ENCODE measurements at places on chromosomes 6 and 20. TPM values are rescaled to one million over a fixed set of nuclear protein-coding genes. Genes with fewer than 3 reads are reported as not detected.

DNA sequence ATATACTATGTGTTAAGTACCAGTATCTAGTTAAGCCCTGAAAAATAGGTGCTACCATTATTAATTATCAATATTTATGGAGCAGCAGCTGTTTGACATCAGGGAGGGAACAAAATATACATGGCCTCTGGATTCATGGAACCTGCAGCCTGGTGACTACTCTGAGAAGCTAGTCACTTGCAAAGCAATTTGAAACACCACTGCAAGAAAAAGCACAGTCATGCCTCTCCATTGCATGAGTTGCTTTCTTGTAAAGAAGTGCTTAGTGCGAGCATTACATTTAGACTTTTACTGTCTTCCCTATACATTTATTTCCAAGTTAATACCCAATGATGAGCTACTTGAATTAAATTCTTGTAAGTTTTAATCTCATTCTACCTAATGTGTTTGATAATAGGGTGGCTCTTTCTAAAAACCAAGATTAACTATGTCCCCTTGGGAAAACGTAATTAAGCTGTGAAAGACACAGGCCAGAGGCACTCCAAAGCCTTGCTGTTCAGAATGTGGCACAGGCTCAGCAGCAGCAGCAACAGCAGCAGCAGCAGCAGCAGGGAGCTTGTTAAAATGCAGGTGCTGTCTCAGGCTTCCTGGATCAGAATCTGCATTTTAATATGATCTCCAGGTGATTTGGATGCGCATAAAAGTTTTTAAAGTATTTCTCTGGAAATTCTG, 83.6 kb downstream of the PFDN4 start:
- DNase-seq: no peak

ITCH gene
- 88.9 TPM for total RNA-seq

VPS16 gene
- 51.0 TPM for total RNA-seq

DNA sequence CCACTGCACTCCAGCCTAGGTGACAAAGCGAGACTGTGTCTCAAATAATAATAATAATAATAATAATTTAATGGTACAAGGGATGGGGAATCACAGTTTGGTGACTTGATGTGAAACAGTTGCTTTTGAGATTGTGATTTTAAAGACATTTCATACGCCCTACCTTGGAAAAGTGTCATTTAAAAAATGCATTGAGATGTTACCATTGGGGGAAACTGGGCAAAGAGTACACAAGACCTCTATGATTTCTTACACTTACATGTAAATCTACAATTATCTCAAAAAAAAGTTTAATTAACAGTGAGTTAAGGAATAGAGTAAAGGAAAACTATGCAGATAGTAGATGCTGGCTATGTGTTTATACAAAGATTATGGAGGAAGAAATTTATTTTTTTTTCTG, 22.3 kb downstream of the ADTRP start:
- DNase-seq: no peak

DNA sequence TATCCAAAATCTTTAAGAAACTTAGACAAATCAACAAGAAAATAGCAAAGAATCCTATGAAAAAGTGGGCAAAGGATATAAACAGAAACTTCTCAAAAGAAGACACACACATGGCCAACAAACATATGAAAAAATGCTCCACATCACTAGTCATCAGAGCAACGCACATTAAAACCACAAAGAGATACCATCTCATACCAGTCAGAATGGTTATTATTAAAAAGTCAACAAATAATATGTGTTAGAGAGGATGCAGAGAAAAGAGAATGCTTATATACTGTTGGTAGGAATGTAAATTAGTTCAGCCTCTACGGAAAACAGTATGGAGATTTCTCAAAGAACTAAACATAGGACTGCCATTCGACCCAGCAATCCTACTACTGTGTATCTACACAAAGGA, 212.0 kb upstream of the DTNBP1 start:
- DNase-seq: peak; percentile 81

DNA sequence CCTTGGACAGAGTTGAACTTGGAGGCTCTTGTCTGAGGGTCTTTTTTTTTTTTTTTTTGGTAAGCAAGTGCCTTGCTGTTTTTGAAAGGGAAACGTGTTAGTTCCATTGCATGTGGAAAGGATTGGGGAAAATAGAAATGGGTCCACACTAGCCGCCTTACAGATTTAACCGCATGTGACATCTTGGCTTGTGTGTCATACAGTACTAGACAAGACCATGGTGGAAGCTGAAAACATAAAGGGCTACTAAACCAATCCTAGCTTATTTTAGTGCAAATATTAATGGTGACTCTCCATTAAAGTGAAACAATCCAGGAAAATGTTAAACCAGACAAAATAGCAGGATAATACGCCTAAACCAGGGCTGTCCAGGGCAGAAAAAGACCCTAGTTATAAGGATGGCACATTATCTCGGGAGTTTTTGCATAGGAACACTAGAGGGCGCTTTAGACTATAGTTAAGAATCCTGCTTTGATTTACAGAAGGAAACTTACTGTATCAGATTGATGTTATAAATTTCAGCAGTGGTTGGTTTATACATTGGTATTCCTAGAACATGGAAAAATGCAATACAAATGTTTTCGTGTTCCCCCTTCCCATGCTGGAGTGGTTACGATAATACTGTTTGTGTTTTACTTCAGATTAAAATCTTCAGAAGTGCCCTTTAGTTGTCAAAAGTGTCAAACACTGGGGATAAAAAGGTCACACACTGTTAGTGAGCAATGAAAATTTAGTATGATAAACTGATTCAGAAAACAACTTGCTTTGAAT, 59.8 kb upstream of the DEK start:
- peak; percentile 50 for DNase-seq

KIF25 gene
- under 0.01 TPM for total RNA-seq

SLC22A1 gene
- 0.32 TPM for total RNA-seq

CST5 gene
- total RNA-seq: not detected

TCF15 gene
- total RNA-seq: not detected

- no peak for DNase-seq
Observed at GRCh38 chr6:40196135-40196518, 261.9 kb upstream of the MOCS1 start.

DNA sequence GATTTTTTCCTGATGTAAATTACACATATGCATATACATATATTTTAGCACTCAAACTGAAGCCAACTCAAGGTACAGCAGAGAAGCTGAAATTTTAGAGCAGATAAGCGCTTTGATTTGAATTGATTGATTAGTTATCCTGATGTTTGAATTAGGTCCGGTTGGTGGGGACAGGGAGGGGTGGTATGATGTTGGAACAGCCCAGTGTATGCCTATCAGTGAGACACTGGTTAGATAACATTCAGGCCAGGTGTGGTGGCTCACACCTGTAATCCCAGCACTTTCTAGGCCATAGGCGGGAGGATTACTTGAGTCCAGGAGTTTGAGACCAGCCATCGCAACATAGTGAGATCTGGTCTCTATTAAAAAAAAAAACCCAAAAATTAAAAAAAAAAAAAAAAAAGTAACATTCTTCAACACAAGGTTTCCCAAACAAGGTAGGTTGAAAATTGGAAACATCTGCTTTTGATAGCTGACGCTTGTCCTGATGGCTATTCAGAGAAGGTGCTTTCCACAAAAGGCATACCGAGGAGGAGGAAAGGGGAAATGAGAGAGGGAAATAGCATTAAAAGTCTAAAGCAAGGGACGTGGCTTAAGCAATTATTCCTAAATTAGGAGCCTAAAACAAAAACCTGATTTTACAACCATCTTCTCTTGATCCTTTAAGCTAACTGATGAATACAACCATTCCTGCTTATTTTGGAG, 288.4 kb upstream of the JARID2 start:
- DNase-seq: no peak

DNA sequence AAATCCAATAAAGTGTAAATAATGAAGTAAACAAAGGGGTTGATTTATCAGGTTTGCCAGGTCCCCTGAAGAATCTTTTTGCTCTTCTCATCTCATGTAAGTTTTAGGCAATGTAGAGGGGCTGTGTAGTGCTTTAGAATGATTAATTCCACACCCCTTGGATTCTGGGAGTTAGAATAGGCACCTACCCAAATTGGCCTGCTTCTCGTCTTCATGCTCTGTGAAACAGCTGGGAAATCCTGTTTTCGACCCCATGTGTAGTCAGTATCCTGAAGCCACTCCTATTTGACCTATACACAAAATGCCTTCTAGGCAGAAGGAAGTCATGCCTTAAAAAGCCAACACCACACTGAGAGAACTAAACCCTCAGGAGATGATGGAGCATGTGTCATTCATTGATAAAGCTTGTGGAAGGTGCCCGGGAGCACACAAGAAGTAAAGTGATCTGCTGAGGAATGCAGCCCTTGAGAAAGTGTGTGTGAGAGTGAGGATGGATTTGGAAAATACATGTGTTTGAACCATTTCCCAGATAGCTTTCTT, 170.9 kb downstream of the KLHL32 start:
- DNase-seq: no peak

POPDC3 gene
- total RNA-seq: 19.4 TPM

GRCh38 chr6:157579467-157580031, 198.6 kb downstream of the ZDHHC14 start:
- peak; percentile 11 for DNase-seq

DNA sequence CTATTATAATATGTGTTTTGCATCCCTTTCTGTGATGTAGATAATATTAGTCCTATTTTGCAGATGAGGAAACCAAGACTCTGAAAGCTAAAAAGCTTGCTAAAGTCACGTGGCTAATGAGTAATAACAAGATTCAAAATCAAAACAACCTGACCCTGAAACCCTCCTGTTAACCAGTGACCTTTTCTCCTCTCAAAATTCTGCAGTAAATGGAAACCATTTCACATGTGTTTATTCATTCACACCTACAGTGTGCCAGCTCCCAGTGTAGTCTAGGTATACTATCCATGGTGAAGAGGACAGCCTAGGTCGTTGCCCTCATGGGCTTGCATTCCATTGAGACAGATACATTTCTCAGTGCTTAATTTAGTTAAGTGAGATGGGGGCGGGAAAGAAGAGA, 30.6 kb upstream of the PHACTR2 start:
- no peak for DNase-seq

GRCh38 chr6:15854826-15855710, 192.2 kb upstream of the DTNBP1 start:
- peak; percentile 70 for DNase-seq

DNA sequence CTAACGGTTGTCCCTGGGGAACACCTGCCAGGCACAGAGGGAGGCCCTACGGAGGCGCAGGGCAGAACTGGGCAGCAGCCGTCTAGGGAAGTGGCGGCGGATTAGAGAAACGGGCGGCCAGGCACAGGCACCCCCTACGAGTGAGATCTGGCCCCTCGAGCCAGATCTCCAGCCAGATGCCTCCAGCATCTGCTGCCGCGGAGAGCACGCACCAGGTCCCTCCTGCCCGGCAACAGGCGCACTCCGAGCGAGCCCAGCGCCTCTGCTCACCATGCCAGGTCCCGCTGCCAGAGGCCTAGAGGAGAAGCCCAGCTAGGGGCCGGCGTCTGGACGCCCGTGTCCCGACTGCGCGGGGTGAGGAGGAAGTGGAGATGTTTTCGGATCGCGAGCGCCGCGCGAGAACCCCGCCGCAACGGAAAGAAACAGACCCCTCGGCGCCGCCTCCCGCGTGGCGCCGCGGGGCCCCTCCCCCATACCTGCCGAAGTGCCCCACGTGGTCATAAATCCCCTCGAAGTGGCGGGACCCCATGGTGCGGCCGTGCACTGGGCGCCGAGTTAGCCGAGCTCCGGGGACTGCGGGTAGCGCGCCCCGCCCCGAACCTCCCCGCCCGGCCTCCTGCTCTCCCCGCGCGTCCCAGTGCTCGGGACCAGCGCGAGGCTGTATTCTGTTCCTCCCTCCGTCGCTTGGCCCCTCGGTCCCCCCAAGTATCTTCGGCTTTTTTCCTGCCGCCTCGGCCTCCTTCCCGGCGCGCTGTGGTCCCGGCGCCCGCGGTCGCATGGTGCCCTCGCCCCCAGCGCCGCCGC, at the start of gene SLC22A16:
SLC22A16 (minus strand) TSS at position 568 of the 804 bp plus-strand sequence; CDS start at position 529, 39 bp downstream.
- no peak for DNase-seq

DNA sequence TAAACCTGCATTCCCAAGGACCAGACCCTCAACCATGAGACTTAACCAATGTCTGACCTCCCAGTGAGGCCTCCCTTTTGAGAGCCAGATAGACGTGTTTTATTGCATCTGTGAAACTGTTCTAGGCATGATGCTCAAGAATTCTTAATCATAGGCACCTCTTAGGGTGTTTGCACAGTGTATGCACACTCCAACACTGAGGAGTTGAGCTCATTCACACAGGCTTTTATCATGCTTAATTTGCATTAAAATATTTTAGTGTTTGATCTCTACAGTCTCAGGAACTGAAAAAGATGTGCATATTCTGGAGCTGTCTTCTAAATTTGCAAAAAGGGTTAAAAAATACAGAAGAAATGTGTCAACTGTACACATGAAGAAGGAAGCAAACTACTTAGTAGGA, 27.4 kb downstream of the RHAG start:
- DNase-seq: no peak

GRCh38 chr6:93751969-93752368, 332.6 kb upstream of the EPHA7 start:
- no peak for DNase-seq

IYD gene
- not detected for total RNA-seq

DNA sequence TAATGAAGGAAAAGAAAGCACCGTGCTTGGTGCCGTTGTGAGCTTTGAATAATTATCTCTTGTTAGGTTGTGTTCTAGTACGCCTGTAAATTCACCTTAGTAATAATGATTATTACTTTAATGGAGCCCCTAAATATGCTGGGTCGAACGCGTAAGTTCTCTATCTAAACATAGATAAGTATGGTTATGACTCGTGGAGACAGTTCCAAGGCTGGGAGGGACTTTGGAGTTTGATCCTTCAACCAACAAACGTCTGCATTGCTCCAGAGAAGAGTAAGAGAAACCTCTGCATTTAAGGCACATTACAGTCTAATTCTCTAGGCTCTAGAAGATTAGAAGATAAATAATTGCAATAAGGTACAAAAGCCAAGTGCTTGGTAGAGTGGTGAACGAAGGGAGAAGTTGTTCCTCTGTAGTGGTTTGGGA, 514 bp downstream of the ACOT13 start:
- DNase-seq: peak; percentile 44

DNA sequence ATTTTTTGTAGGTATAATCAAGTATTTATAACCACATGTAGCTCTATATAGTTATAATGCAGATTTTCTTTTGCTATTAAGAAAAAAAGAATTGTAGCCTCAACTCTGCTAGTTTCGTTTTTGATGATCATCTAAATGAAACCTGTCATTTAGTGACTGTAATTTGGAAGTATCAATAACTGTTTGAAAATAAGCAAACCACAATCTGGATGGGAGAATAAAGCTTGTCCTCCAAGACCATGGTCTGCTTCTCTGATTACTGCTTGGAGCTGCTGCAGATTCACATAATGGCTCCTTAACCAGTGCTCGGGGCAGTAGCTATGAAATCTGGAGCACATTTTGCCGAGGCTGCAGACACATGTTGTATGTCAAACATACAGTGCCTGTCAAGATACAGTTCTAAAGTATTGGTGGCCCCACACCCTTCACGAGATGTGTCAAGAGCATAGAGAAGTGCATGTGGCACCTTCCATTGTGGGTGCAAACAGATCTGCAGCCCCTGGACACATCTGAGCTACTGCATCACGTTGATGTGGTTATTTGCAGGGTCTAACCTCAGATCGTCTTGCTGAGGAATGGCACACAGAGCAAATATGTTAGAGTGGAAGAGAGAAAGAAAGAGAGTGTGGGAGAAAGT, 255.7 kb upstream of the SUPT3H start:
- DNase-seq: no peak

VGLL2 gene
- total RNA-seq: not detected

SLC17A9 gene
- 24.8 TPM for total RNA-seq

Data from fibroblast of villous mesenchyme (primary cell).